ENCODE measurements at places on chromosomes 11 and 22.

GRCh38 chr11:112794331-112794846, 166.8 kb upstream of the NCAM1 start:
- DNase-seq, result no peak

GRCh38 chr22:44473580-44473979, 24.5 kb downstream of the RTL6 start:
- no peak for DNase-seq

- no peak for DNase-seq
These were observed 25.2 kb downstream of the ALKBH3 start for GRCh38 chr11:43905813-43906241.

DNA sequence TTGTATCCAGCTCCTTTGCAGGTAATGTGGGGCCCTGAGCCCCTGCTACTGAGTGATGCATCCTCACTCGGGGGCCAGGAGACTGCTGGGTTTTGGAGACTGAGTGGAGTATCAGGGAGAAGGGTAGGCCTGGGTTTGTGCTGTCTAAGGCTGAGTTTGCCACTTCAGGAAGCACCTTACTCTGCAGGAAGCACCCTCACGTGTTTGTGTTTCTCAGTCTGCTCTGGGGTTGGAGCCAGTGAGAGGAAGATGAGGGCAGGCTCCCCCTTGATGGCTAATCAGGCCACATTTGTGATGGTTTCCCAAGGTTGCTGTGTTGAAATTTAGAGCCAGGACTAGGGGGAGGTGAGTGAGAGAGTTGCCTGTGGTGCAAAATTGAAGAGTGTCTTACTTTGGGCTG, 13.7 kb upstream of the THY1 start:
- DNase-seq, result no peak

DNA sequence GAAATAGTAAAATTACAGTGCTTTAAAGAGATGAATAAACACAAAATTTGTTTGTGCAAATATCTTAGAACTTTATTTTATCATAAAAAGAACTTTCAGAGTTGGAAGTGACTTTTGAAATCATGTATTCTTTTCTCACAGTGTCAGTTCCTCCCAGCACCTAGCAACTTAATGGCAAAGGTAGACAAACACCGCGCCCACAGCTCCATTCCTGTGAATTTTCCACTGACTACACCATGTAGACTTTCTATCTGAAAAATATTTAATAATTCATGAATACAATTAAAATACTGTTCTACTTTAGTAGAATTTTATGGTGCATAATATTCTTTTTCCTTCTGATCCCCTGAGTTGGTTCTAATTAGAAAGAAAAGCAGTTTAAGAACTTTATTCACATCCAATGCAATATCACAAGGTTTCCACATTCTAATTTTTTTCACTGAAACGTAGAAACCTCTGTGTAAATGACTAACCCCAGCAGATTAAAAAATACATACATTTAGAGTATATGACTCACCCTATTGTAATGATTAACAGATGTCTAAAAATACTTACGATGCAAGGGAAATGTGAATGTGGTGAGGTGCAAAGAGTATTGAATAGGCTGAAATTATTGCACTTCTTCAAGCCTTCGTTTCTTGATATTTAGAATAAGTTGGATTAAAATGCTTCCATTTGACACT, 218.2 kb upstream of the CCDC179 start:
- DNase-seq, result no peak

DNA sequence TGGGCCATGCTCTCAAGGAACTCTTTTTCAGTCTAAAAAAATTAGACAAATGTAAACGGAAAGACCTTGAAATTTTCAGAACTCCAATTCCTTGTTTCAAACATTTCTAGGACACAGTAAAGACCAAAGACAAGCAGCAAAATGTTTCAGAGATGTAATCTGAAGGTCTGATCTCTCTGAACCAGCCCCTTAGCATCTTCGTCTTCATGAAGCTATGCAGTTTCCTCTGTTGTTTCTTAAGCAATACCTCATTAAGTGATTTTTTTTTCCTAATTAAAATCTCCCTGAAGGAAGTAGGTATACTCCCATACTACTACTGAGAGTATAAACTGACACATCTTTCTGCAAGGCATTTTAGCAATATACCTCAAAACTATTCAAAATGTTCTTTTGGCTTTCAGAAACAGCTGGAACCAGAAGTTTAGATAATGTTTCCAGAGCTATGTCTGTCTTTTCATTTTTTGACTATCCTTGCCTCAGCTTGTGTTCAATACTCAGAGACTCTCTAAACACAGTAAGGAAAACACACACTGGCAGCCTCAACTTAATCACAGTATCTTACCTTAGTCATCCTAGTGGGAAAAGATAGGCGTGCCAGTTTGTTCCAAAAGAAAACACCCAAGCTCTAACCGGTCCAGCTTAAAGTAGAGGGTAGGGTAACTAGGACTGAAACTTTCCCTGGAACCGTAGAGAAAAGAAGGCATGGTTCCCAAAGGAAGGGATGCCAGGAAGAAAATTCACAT, 25.1 kb downstream of the SBF2 start:
- no peak for DNase-seq

- DNase-seq, result no peak
These were observed 4.7 kb upstream of the MAJIN start for GRCh38 chr11:64976651-64977050.

DNA sequence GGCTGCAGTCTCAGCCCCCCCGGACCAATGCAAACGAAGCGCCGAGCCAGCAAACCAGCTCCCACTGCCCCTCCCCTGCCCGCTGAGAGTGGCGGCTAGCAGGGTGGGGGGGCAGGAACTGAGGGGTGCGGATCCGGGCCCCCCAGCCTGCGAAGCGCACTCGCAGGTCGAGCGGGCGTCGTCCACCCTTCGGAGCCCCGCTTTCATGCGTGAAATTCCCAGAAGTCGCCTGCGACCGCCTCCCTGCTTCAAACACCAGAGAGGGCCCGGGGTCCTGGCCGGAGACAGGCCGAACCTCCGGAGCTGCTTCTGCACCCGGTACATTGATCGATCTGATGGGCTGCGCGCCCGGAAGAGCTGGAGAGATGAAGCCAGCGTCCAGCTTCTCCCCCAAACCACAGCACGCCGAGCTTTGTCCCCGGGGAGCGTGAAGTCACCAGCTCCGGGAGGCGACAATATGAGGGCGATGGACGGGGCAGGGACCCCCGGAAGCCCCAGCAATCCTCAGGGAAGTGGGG, 646 bp upstream of the PATZ1 start:
- DNase-seq, result no peak

- DNase-seq, result peak; percentile 76
These were observed 8.3 kb downstream of the SMTN start for GRCh38 chr22:31089160-31090100.

DNA sequence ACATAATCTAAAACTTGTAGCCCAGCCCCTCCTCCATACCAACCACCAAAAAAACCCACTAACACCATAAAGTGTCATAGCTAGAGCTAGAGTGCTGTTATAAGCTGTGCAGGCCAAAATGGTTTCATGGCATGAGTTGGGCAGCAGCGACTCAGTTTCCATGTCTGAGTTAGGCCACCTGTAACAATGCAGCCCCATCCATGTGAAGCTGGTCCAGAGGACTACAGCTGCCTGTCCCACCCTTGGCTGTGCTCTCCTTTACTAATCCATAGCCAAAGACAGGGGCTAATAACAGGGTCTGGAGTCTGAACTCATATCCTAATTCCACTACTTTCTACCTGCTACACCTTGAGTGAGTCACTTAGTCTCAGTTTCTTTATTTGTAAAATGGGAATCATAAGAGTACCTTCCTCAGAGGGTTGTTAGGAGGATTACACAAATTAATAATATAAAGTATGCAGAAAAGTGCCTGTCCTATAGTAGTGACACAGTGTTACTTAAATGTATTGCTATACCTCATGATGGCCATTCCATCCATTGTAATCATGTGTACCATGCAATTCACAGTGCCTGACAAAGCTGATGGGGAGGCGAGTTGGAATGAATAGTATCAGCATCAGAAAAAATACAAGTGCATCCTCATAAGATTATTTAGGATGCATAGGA, 20.6 kb downstream of the KCNQ1OT1 start:
- DNase-seq, result no peak

DNA sequence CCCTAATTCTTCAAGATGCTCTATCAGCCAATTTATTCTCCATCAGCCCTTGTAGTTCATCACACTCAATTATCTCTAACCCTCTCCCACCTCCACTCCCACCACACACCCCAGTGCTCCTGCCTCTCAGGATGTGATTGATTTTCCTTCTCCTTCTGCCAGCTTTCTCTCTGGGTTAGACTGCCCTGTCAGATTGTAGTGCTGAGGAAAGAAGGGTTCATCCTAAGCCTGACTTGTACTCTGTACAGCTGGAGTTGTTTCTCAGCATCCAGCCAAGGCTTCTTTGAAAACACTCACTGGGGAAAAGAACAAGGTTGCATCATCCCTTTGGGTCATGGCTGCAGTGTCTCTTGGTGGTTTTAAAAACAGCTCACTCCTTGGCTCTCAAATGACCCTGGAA, 61.2 kb downstream of the CECR2 start:
- no peak for DNase-seq

DNA sequence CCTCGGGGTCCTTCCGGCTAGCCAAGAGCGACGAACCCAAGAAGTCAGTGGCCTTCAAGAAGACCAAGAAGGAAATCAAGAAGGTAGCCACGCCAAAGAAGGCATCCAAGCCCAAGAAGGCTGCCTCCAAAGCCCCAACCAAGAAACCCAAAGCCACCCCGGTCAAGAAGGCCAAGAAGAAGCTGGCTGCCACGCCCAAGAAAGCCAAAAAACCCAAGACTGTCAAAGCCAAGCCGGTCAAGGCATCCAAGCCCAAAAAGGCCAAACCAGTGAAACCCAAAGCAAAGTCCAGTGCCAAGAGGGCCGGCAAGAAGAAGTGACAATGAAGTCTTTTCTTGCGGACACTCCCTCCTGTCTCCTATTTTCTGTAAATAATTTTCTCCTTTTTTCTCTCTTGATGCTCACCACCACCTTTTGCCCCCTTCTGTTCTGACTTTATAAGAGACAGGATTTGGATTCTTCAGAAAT, 1.9 kb upstream of the GCAT start:
- no peak for DNase-seq

DNA sequence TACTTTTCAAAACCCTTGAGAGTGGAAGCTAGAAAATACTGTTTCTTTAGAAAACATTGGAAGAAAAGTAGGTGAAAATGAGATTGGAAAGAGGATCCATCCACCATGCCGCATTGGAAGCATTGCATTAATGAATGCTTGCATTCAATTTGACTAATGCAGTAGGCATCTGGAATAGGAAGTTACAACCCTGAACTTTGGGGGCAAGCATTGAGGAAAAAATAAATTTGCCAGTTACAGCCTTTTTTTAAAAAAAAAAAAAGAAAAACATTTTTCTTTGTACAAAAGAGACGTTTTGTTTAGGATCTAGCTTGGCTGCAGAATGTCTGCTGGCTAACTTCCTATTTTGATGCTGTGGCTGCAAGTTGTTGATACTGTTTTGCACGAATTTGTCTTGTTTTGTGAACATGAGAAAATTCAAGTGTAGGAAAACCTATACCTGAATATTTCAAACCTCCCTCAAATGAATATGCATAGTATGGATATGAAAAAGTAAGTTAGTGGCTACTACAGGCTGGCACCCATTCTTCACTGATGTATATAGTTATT, 28.1 kb downstream of the RTN3 start:
- no peak for DNase-seq

- DNase-seq, result no peak
These were observed 40.3 kb downstream of the ARHGAP42 start for GRCh38 chr11:100727410-100727809.

DNA sequence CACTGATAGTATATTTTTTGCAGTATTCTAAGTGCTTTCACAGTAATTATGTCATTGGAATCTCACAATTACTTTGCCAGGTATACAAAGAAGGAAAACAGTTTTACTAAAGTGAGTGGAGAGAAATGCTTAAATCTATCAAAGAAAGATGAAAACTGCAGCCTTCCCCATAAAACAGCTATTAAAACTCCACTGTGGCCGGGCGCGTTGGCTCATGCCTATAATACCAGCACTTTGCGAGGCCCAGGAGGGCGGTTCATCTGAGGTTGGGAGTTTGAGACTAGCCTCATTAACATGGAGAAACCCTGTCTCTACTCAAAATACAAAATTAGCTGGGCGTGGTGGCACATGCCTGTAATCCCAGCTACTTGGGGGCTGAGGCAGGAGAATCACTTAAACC, 19.1 kb downstream of the OR51E1 start:
- DNase-seq, result no peak

- peak; percentile 73 for DNase-seq
These were observed 208.4 kb upstream of the TBCEL start for GRCh38 chr11:120815319-120816100.

DNA sequence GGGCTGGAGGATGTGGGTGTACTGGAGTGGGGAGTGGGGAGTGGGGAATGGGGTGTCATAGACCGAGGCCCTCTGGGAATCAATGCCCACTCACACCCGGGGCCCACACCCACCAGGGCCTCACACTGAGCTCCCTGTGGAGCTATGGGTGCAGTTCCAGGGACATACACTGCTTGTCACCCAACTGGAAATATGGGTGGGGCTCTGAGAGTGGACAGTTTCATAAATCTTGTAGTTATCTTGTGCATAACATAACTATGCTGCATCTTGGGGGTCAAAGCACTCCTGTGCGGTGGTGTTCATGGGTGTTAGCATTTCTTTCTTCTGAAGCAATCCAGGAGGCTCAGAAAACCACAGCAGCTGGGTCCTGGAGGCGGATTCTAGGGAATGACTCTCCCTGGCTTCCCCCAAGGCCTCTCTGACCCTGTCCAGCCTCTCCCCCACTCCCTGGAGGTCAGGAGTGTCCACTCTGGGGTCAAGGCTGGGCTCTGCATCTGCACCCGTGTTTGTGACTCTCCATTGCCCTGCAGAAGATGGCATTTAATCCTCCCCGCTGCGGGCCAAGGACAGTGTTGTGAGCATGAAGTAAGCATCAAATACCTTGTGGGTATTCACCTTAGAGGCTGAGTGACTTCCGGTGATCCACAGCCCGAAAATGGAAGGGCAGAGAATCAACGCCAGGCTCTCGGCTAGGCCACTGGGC, 172.5 kb downstream of the CTTN start:
- peak; percentile 25 for DNase-seq

DNA sequence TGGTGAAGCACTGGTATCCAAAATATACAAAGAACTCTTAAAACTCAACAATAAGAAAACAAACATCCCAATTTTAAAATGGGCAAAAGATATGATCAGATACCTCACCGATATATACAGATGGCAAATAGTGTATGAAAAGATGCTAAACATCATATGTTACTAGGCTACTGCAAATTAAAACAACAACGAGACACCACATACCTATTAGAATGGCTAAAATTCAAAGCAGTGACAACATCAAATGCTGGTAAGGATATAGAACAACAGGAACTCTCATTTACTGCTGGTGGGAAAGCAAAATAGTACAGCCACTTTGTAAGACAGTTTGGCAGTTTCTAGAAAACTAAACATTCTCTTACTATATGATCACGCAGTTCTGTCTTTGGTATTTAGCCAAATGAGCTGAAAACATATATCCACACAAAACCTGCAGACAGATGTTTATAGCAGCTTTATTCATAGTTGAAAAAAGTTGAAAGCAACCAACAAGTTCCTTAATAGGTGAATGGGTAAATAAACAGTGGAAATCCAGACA, 38.5 kb downstream of the SIK3 start:
- DNase-seq, result no peak

DNA sequence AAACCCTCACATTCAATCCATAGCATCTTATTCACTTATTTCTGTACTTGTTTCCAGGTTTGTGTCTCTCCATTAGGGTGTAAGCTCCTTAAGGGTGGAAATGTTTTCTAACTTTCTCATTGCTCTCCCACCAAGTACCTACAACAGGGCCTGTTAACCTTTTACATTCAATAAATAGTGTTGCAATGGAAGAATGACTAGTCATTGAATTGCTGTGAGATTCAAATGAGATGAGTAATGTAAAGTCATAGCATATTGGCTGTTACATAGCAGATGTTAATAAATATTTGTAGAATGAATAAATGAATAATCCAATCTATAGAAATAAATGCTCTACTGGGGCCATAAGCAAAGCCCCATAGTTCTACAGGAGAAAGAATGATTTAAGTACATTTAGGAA, 75.4 kb upstream of the DDI1 start:
- no peak for DNase-seq

Measured in endodermal cell (in vitro differentiated cells).